ENCODE measurements at places on chromosomes 4 and X.
A peak's percentile ranks its signal among the peaks of the same experiment; 100 is the strongest.

GRCh38 chr4:182207830-182208396, 35.3 kb upstream of the TENM3 start:
- DNase-seq: no peak

DNA sequence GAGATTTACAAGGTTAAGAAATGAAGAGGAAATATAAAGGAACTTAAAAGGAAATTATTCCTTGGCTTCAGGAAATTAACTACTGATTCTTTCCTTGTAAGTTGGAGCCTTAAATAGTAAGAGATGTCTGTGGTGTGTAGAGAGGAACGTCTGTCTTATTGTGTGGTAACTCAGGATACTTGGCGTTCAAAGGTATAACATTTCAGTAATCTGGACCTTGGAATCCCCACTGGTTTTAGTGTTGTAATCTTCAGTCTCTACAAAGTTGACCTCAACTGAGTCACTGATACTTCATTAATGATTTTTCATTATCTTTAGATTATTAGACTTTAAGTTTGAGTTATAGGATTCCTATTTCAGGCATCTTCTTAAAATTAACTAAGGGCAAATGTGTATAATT, 79.1 kb upstream of the LSM6 start:
- DNase-seq: no peak

- no peak for DNase-seq
These were observed at the start of gene OR13H1 for GRCh38 chrX:131543774-131544173. TSS of gene OR13H1 (plus strand) at chrX:131544074. CDS start at chrX:131544074, 0 bp downstream.

GRCh38 chr4:182185491-182185890, 57.7 kb upstream of the TENM3 start:
- DNase-seq: no peak

- no peak for DNase-seq
These were observed 290.9 kb upstream of the LDB2 start for GRCh38 chr4:17189401-17189720.

DNA sequence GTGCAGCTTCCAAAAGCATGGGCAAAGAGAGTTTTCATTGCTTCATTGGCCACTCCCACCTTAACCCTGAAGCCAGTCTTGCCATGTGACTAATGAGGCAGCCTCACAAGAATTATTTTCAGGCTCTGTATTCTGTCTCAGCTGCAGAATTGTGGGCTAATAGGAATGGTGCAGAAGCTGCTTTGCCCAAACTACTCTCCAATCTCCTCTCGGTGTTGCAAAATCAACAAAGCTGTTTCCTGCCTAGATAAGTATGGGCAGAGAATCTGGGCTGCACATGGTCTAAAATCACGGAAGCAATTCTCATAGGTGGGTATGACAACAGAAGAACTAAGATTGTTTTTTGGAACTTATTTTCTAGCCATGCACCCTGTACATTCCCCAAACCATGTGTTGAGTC, 31.4 kb downstream of the PPP1R2C start:
- no peak for DNase-seq

GRCh38 chr4:118916691-118917289, 28.1 kb downstream of the SYNPO2 start:
- no peak for DNase-seq

- DNase-seq: no peak
These were observed 39.7 kb downstream of the TSPAN5 start for GRCh38 chr4:98618680-98619079.

DNA sequence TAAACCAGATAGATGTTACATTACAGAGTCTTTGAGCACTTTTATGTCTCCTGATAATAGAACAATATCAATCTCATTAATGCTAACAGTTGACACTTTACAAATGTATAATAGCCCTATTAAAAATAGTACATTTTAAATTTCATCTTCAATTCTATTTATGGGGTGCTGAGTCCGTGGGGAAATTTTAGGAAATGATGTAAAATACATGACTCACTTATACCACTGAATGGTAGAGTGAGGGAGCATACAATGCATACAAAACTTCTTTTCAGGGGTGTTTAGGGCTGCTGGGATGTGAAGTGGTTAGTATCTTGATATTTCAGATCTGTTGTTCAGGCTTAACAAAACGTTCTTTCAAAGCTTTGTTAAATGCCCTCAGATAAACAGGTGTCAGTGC, 696.2 kb downstream of the TRAM1L1 start:
- no peak for DNase-seq

DNA sequence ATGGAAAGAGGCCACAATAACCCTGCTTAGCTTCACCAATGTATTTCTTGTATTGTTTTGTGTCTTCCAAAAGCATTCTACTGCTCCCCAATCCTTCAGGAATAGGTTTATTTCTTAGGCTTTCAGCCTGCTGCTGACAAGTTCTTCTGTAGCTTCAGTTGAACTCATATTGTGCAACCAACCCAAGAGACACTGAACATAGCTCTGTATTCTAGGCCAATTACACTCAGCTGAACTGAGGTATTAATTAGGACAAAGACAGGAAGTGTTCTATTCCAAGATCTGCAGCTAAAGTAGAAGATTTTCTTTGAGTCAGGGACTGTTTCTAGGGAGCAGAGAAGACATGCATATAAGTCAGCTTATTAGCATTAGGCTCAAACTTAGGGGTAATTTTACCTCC, 151.8 kb downstream of the LHFPL1 start:
- DNase-seq: no peak

DNA sequence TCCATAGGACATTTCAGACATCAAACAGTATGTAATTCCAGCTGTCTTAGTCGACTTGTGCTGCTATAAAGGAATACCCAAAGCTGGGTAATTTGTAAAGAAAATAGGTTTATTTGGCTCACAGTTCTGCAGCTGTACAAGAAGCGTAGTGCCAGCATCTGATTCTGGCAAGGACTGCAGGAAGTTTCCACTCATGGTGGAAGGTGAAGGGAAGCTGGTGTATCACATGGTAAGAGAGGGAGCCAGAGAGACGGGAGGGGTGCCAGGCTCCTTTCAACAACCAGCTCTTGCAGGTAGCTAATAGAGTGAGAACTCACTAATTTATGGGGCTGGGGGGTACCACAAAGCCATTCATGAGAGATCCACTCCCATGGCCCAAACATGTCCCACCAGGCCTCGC, 253.0 kb upstream of the FGF13 start:
- no peak for DNase-seq

DNA sequence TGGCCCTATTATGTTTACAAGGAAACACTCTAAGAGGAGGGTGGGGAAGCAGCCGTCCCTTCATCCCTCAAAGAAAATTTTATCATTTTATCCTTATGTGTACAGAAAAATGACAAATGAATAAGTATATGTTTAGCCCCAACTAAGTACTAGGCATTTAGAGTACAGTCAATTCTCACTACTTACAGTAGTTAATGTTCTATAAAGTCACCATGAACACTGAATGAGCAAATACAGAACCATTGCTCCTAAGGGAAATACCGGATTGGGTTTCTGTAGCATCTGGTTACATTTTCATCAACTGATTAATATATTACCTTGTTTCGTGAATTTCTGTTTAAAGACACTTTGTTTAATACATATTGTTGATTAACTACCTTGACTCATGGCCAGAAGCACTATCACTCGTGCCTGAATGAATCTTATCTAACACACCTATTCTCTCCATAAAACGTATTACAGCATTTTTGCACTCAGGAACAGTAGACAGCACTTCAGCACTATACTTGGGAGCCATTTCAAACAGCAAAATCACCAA, 109.3 kb downstream of the ASB9 start:
- no peak for DNase-seq

DNA sequence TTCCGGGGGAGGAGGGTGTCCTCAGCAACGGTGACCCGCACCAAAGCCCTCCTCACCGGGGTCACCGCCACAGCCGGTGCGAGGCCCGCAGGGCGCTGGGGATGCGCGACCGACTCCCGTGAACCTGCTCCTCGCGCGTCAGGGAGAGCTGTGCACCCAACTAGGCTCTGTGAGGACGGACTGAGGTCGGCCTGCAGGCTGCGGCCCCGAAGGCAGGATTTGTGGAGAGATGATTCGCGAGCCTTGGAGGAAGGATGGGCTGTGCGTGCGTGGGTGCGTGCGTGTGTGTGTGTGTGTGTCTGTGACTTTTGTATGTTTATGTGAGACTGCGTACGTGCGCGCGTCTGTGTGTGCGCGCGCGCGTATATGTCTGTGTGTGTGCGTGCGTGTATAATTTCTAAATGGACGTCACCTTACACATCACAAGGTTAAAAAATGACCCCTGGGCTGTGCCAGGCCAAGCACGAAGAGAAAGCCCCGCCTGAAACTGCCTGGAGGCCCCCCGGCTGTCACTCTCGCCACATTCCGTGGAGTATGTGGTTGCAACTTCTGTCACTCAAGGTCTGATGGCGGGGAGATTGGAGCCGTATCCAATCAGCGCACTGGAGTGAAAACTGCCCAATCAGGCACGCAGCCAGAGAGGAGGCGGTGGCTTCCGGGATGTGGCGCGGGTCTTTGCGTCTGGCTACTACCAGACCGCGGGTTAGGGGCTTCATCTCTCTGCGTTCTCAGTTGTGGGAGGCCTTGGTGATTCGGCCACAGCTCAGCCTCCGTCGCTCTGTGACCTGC, at the start of gene ZNF141:
ZNF141 (plus strand) TSS at position 672 of the 789 bp plus-strand sequence. CDS start 170 bp downstream, outside the sequence.
- peak; percentile 65 for DNase-seq

DNA sequence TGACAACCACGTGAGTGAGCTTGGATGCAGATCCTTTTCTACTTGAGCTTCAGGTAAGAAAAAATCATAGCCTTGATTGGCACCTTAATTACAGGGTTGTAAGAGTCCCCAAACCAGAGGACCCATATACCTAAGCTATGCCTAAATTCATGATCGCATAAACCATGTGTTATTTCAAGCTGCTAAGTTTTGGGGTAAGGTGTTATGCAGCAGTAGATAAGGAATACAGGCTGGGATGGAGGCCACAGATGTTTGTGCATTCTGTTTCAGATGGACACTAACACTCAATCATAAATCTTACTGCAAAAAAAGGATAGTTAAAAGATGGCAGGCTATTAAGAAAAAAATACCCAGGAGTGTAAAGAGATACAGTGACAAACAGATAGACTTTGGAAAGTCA, 112.3 kb downstream of the ASB9 start:
- DNase-seq: no peak

Measured in stimulated activated CD8-positive, alpha-beta memory T cell treated with anti-CD3 and anti-CD28 coated beads, Interleukin-15, amount 100 ng/mL, for 24 hours (primary cell).